ENCODE measurements at places on chromosomes 6 and 20.

GRCh38 chr20:51960047-51960675, 157.8 kb upstream of the SALL4 start:
- DNase-seq, result peak; percentile 59

GRCh38 chr6:133277228-133277899, 36.2 kb downstream of the EYA4 start:
- peak; percentile 69 for DNase-seq

GRCh38 chr6:7811441-7811840, 85.5 kb downstream of the BMP6 start:
- DNase-seq, result no peak

DNA sequence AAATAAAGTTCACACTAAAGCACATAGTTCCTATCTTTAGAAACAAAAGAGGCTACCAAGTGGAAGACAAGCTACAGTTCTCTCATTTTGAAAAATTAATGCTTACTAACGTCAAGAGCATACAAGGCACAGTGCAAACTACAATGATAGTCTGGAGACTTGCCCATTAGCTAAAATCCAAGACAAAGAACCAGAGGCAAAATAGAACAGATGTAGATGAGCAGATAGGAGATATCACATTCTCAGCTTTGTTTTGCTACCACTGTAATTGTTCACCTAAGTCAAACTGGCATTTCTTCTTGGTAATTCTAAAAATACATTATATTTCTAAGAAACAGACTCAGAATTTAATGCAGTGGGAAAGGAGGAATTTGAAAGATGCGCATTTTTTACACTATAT, 5.2 kb downstream of the TMEM30A start:
- DNase-seq, result no peak

- DNase-seq, result no peak
Observed at GRCh38 chr6:84280030-84280429, 52.6 kb upstream of the CEP162 start.

GRCh38 chr6:27478141-27478705, 5.3 kb upstream of the ZNF184 start:
- no peak for DNase-seq

DNA sequence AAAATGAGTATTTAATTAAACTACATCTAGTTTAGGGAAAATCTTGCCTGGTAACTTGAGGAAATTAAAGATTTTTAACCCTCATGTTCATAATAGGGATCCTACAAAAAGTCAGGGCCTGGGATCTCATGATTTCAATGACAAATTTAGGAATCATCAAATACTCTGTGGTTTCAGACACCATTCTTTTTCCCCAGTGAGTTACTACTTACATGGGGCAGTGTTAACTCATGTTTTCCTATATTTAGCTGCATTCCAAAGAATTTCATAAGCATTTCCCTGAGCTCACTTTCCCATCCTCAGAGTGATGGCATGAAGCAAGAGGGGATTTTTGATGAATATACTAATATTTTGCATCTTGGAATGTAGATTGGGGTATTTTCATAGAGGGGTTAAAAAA, 321.7 kb downstream of the CENPW start:
- no peak for DNase-seq

DNA sequence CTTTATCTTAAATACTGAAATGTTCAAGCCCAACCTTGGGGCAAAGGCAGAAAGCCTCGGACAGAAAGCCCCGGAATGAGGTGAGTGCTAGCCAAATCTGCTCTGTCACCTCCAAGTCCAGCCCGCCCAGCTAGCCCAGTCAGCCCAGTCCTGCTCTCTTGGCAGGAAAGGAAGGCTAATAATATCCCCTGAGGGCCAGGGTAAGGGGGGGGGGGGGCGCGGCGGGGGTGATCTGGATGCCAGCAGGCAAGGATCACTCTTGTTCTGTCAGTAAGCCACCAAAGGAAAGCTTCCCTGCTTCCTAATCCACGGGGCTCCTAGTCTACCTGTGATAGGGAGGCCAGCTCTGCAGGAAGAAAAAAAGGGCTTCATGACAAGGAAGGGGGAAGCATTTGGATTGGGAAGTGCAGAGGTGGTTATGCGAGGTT, 1.1 kb downstream of the NDRG3 start:
- peak; percentile 34 for DNase-seq

- DNase-seq, result peak; percentile 94
Observed at GRCh38 chr20:2523919-2524708, 12.3 kb upstream of the TMC2 start.

- DNase-seq, result peak; percentile 61
Observed at GRCh38 chr20:8811801-8812594, 256.9 kb upstream of the PLCB4 start.

- DNase-seq, result no peak
Observed at GRCh38 chr6:137736911-137737310, 130.1 kb upstream of the TNFAIP3 start.

- no peak for DNase-seq
Observed at GRCh38 chr6:6881438-6882225, 226.1 kb upstream of the RREB1 start.

- peak; percentile 84 for DNase-seq
Observed at GRCh38 chr6:134822920-134823709, 126.8 kb downstream of the ALDH8A1 start.

DNA sequence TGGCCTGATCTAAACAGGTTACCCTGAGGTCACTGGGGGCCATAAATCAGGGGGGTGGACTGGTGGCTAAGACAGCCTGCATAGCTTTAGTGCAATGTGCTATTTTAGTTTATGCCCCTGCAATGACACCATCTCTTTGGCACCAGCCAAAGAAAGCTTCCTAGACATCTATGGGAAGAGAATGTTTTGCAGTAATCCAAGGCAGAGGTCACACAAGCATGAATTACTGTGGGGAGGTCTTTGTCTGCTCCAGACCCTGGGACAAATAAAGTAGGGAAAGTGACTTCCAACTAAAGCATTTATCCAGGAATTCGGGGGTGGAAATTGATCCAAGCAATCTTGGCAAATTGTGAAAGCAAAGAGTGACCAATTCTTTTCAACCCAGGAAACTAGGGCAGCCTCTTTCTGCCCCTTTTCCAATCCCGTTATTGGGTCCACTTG, 5.3 kb downstream of the RIPOR2 start:
- no peak for DNase-seq

DNA sequence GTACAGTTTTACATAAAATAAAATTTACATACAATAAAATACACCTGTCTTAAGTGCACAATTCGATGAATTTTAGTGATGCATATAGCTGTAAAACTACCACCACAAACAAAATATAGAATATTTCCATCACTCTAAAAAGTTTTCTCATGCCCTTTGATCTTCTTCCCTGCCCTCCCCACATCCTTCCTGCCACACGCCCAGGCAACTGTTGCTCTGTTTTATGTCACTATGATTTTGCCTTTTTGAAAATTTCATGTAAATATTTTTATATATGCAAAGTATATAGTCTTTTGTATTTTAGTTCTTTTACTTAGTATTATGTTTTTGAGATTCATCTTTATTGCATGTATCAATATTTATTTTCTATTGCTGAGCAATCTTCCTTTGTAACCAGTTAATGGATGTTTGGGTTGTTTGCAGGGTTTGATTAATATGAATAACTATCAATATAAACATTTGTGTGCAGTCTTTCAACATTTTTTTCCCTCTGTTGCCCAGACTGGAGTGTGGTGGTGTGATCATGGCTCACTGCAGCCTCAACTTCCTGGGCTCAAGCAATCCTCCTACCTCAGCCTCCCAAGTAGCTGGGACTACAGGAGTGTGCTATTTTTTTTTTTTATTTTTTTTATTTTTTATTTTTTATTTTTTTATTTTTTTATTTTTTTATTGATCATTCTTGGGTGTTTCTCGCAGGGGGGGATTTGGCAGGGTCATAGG, 23.8 kb upstream of the SAMHD1 start:
- no peak for DNase-seq

- DNase-seq, result no peak
Observed at GRCh38 chr6:170193326-170193821, 97.5 kb downstream of the DLL1 start.

GRCh38 chr6:35092362-35093117, 48.6 kb downstream of the TCP11 start:
- no peak for DNase-seq

DNA sequence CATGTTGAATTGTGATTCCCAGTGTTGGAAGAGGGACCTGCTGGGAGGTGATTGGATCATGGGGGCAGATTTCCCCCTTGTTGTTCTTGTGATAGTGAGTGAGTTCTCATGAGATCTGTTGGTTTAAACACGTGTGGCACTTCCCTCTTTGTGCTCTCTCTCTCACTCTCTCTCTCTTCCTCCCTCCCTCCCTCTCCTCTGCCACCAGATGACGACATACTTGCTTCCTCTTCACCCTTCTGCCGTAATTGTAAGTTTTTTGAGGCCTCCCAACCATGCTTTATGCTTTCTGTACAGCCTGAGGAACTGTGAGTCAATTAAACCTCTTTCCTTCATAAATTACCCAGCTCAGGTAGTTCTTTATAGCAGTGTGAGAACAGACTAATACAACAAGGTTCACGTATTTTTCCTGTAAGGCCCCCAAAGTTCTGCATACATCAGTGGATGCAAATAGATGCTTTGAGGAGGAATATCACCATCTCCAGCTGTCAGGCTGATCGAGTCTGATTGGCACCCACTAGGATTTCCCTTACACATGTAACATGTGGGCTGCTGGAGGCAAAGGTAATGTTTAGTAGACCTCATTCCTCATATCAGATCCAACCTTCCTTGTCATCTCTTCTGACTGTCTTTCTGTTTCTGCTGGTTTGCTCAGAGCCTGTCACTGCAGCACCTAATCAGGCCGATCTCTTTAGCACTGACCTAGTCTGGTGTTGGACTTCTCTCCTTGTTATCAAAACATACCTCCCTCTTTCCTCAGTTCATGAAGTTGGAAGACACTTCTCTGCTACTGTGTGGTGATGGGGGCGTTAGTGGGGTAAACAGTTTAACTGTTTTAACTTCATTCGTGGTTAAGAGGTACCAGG, 54.3 kb upstream of the BACH2 start:
- no peak for DNase-seq

DNA sequence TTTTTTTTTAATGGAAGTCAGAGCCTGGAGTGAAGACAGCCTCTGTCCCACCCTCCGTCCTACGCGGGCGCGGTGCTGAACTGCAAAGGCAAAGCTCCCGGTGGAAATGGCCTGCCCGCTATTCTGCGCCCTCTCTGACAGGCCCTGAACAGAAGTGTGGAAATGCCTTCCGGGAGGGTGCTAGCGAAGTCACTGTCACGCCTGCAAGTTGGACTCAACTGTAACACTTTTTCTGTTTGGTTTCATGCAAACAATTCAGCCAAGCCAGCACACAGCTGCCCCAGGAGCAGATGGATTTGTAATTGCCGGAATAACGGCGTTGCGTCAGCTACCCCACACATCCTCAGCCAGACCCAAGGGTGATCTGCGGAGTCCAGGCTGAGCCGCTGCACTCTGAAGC, 107.6 kb downstream of the PSMB1 start:
- no peak for DNase-seq

GRCh38 chr20:31797364-31797763, 21.8 kb upstream of the MYLK2 start:
- DNase-seq, result no peak
